ENCODE measurements at places on chromosomes 6 and 20.
A peak's percentile ranks its signal among the peaks of the same experiment; 100 is the strongest.

DNA sequence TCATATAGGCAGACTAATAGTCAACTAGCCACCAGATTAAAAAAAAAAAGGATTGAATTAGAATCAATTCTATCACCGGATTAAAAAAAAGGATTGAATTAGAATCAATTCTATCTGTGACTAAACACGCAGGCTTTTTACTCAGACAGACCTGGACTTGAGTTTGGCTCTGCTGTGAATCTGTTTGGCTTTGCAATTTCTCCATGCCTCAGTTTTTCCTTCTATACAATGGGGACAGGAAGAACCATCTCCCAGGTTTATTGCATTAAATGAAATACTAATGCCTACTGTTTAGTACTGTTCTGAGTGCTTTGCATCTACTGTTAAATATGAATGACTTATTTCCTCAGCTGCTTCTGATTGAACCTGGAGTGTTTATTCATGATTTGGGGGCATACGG lies 30.0 kb upstream of the EDN3 start:
- no peak for DNase-seq

- no peak for DNase-seq
Observed at GRCh38 chr6:51805517-51805916, 281.9 kb downstream of the PKHD1 start.

DNA sequence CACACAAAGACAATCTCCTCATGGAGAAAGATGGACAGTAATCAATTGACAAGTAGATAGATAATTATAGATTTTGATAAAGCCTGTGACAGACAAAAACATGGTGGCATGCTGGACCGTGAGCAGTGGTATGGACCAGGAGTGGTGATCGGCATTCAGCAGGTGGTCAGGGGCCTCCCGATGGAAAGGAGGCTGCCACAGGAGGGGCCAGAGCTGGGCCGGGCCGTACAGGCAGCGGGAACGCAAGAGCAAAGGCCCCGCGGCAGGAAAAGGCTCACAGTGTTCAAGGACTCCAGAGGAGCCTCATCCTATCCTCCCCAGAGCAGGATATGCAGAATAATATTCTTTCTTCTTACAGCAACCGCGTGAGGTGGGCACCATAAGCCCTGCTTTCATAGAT lies 123.7 kb downstream of the EYA2 start:
- no peak for DNase-seq

DNA sequence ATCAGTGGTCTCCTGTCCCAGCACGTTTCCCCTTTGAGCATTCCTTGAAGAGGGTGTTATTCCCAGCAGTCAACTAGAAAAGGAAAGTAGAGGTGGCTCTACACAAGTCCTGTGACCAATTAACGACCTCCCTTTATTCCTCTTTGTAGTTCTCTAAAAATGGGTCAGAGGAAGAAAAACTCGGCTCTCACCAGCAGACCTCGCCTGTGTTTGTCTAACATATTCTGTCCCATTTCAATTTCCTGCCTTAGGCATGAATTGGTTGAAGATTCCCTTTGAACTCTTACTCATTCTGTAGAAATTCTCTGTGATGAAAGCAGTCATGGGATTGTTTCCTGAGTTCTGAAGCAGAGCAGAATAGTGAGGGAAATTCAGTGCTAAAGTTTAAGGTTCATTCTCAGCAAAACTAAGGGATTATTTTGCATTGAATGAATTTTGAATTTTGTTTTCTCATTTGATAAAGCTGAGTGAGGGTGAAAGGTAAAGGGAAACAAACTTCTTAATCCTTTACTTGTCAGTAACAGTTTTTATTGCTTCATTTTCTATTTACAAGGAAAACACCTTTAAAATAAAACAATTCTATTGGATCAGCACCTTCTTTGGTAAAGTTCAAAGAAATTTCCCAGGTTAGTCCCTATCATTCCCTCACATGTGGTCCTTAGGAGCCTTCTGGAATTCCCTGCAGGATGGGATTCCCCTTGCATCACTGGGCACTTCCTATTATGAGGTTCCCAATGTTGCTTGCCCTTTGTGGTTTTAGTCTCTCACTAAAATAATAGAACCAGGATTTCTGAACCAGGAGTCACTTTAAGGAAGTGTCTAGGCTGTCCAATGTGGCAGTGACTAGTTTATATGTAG lies 105.8 kb downstream of the SLX4IP start:
- peak; percentile 33 for DNase-seq

GRCh38 chr6:109964949-109965348 lies 13.2 kb upstream of the GPR6 start:
- no peak for DNase-seq

- no peak for DNase-seq
Observed at GRCh38 chr6:32774426-32774825, 11.1 kb upstream of the HLA-DQB2 start.

DNA sequence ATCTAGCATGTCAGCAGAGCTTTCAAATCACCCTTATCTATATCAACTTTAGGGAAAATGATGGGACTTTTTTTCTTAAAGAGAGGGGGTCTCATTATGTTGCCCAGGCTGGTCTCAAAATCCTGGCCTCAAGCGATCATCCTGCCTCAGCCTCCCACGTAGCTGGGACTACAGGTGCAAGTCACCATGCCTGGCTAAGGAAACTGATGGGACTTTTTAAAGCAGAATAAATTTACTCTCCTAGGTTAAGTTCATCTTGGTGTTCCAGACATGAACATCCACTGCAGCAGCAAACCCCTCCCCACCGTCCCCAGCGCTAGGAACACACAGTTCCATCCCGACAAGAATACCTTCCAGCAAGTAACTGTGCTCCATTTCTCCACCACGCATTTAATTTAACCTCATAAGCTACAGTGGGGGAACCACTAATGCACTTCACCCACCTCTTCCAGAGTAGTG lies 64.9 kb downstream of the SLC23A2 start:
- no peak for DNase-seq

- no peak for DNase-seq
Observed at GRCh38 chr20:2741881-2742280, 49.3 kb downstream of the EBF4 start.

Measured in urothelium cell line (cell line).